Natural killer cell (primary cell): ENCODE measurements at places on chromosomes 1 and 21. TPM values are rescaled to one million over a fixed set of nuclear protein-coding genes. Genes with fewer than 3 reads are reported as not detected.

Gene TRNP1
- 0.18 TPM for total RNA-seq

Gene ALPL
- not detected for total RNA-seq

Gene CDKN2C
- 21.9 TPM for total RNA-seq

Gene DMBX1
- not detected for total RNA-seq
